ENCODE measurements at places on chromosomes 4 and X.
A peak's percentile ranks its signal among the peaks of the same experiment; 100 is the strongest.

- no peak for DNase-seq
Measured at GRCh38 chr4:129863206-129863605, 767.3 kb downstream of the C4orf33 start.

GRCh38 chr4:32826169-32826568, 2106.0 kb downstream of the PCDH7 start:
- no peak for DNase-seq

DNA sequence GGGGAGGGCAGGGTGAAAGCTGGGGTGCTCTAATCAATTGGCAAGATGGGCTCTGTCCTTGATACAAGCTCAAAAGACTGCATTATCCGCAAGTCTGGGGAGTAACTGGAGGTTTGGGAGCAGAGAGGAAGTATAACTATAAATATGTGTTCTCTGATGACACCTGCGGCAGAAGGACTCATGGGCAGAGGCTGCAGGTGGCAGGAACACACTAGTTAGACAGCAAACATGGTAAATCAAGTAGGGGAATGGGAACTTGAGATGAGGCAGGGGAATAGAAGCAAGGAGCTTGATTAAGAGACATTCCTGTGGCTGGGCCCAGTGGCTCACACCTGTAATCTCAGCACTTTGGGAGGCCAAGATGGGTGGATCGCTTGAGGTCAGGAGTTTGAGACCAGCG, 30.3 kb downstream of the SH3KBP1 start:
- DNase-seq: no peak

- DNase-seq: no peak
Measured at GRCh38 chr4:1504595-1505500, 98.6 kb upstream of the NKX1-1 start.

GRCh38 chrX:19024366-19024765, 40.5 kb upstream of the PHKA2 start:
- DNase-seq: no peak

- no peak for DNase-seq
Measured at GRCh38 chr4:6803246-6803645, 20.7 kb downstream of the KIAA0232 start.

- DNase-seq: no peak
Measured at GRCh38 chr4:147943159-147943638, 211.3 kb downstream of the ARHGAP10 start.

DNA sequence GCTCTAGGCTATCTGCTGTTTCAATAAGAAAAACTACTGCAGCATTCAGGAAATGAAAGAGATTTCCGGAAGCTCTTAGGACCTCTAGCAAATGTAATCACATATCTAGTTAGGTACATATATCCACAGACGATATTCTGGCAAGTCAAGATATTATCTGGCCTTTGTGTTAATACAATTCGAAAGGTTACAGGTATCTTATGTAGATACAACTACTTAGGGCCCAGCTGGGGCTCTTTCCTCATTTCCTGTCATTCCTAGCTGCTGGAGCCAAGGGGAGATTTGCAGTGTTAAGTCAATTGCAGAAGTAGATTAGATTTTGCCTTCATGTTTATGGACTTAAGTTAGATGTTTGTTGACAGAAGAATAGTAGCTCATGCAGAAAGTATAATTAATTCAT, 299.5 kb downstream of the ARHGAP24 start:
- DNase-seq: no peak

- no peak for DNase-seq
Measured at GRCh38 chr4:144582105-144582850, 63.7 kb upstream of the HHIP start.

DNA sequence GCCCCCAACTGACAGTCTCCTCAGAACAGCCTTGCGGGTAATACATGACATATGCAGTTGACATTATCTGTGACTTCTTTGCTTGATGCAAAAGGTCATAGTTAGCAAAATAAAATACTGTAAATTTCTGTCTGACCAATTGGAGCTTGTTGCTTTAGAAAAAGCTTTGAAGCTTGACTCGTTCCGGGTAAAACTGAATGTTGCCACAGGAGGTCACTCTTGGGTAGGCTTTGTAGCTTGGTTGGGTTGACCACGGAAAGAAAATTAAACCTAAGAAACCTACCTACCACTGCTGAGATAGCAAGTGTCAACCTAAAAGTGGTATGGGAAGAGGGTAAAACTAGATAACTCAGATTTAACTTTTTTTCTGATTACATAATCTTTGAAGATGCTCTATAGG, 23.2 kb downstream of the PRPS2 start:
- DNase-seq: peak; percentile 26

DNA sequence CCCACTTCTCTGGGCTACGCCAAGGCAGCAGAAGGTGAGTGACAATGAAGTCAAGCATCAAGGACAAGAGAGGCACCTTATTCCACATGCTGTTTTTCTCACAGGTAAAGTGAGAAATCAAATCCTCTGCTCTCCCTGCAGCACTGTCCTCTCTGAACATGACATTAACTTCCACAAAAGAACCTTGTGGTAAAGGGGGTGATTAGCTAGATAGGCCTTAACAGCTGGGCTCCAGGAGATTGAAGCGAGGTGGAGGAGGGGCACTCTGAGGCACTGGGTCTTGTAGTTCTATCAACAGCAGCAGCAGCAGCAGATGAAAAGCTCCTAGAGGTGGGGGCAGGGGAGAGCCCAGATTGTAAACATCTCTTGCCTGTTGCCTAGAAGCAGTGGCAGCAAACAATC, 96.8 kb upstream of the CXXC4 start:
- DNase-seq: no peak

- DNase-seq: no peak
Measured at GRCh38 chrX:119208401-119209057, 27.6 kb upstream of the PGRMC1 start.

DNA sequence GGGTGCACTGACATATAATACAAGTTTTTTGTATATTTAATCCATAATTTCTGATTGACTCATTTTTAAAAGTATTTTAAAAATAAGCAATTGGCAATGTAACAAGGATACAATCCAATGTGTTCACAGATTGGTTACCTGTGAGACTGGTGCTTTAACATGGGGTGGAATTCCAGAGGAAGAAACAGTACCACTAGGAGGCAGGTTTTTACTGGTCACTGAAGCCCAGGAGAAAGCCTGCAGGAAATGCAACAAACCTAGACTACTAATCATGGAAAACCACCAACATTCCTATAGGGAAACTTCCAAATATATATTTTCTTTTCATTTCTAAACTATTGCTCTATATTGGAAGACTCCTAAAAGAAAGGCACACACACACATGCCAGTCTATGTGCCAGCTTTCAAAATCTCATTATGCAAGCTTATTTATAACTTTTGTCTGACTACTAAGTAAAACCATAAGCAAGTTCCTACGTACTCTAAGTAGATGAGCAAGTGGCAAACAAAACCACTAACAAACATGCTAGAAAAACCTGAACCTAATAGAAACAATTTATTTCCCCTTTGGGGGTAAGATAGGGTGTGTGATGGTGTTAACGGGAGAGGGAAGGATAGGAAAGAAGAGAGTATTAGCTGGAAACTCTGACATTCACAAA, 19.2 kb downstream of the G3BP2 start:
- DNase-seq: no peak

GRCh38 chr4:3257103-3257555, 8.2 kb downstream of the MSANTD1 start:
- no peak for DNase-seq

GRCh38 chrX:71913156-71913950, 2.7 kb downstream of the NHSL2 start:
- no peak for DNase-seq

- no peak for DNase-seq
Measured at GRCh38 chr4:113541933-113542332, 219.6 kb downstream of the CAMK2D start.

GRCh38 chrX:125622899-125623298, 303.2 kb downstream of the TEX13C start:
- DNase-seq: no peak

DNA sequence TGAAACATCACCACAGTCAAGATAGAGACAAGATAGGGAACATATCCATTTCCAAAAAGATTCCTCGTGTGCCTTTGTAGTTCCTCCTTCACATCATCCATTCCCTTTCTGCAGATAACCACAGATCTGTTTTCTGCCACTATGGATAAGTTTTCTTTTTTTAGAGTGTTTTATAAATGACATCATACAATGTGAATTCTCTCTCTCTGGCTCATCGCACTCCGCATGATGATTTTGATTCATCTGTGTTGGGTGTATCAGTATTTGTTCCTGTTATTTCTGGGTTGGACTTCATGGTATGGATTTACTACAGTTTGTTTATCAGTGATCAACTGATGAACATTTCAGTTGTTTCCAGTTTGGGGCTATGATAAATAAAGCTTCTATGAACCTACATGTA, 23.2 kb upstream of the ANXA3 start:
- DNase-seq: no peak

DNA sequence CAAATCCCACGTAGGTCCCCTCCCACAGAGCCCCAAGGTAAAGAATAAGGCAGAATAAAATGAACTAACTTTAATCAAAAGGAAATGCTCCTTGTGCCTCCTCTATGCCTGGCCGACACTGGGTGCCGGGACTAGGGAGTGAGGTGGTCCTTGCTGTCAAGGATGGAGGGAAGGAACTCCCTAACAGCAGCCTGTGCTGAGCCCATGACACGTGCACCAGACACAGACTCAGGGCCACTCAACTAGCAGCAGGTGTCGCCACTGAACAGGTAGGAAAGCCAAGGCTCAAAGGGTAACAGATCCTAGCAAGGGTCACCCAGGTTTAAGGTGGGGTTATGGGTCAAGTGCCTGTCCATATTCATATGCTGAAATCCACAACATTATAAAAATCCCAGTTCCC, 29.2 kb downstream of the MSX1 start:
- DNase-seq: no peak

DNA sequence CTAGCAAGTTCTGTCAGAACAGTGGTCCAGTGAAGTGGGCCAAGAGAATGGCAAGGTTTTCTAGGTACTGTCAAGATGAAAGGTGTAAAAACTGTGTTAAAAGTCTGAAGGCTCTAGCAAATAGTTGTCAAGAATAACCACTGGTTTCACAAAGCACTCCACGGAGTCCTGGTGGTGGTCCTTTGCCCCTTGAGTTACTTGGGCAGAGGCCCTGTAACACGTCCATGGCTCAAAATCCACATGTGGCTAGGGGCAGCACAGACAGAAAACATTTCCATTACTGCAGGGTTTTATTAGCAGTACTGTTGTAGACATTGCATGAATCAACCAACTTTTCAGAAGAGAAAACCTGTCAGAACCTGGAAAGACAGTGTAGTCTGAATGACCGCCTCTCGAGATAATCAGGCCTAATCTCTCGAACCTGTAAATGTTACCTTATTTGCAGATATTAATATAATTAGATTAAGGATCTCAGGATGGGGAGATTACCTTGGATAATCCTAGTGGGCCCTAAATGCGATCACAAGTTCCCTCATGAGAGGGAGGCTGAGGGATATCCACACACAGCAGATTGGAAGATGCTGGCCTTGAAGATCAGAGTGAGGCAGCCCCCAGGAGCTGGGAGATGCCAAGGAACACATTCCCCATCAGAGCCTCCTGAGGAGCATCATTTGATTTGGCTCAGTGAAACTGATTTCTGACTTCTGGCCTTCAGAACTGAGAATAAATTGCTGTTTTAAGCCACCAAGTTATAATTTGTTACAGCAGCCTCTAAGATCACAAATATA, 34.7 kb downstream of the ERVMER34-1 start:
- no peak for DNase-seq

GRCh38 chrX:3990569-3990968, 277.1 kb upstream of the PRKX start:
- DNase-seq: no peak

- DNase-seq: no peak
Measured at GRCh38 chr4:19266566-19266965, 985.1 kb upstream of the SLIT2 start.

GRCh38 chrX:120749141-120749846, 119.4 kb upstream of the C1GALT1C1 start:
- DNase-seq: no peak

- no peak for DNase-seq
Measured at GRCh38 chr4:139619644-139620043, 46.0 kb upstream of the MGST2 start.

GRCh38 chrX:117376460-117376859, 740.1 kb downstream of the KLHL13 start:
- DNase-seq: no peak

GRCh38 chrX:41909068-41909467, 14.3 kb downstream of the CASK start:
- peak; percentile 19 for DNase-seq

DNA sequence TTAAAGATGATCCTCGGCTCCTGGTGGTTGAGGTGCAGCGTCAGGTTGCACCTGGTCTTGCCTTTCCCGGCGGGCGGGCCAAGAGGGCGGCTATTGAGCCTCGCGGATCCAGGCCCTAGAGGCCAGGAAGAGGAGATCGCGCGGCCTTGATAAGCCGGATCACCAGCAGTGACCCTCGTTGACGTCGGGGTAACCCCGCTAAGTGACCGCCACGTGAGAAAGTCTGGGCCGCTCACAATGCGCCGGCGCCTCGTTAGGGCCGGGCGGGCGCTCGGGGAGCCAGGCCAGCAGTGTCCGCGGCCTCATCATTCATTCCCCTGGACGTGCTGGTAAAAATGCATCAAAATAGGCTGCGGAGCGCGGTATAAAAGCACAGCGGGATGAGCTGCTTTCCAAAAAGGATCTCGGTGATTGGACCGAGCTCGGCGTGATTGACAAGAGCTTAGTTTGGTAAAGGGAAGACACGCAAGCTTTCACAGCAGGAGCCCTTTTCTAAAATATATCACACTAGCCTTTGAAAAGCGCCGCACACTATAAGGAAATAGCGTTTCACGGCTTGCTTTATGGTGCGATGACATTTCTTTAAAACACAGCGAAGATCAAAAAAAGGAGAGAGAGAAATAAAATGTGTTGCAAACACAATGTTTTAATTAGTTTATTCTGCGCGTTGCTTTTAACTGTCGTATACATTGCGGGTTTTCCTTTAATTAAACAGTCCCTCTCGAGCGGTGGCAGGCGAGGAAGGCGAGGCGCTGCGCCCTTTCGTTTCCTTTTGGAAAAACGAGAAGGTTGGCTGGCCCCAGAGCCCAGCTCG, 15.9 kb upstream of the ZIC3 start:
- no peak for DNase-seq

DNA sequence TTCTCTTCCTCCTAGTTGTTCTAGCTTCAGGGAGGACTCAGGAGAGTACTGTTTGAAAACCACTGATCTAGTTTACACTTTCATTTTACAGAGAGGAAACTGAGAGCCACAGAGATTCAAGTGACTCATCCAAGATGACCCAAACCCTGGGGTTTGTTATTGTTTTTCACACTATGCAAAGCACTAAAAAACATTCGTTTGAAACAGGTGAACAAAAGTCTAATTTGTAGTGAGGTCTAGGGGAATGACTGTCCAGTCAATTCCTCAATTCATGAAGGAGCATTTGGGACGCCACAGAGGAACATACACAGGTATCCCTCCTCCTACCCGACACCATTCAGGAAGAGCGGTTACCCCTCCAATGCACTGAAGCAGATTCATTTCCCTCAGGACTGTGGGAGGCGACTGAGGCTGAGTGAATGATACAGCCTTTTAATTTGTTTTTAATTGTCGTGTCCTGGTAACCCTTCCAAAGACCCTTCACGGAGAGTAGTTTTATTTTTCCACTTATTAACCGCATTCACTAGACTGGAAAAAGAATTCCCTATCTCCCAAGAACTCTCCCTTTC, 30.3 kb downstream of the TLR10 start:
- DNase-seq: no peak
